Brain pericyte (primary cell): ENCODE measurements at places on chromosomes 16 and 17.

- no peak for DNase-seq
Observed at GRCh38 chr16:54177862-54178477, 108.6 kb downstream of the IRX3 start.

DNA sequence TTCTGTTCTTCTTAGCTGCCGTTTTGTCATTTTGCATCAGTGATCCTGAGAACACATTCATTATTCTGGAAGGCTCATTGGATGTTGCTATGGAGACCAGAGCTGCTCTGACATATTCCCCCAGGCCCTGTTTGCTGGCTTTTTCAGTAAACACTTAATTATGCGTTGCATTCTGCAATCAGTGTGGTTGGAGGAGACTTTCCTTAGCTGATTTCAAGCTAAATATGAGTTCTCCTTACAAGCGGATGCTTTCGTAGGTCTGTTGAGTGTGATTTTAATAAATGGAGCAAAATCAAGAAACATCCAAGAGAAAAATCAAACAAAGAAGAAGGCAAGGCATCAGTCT is 38.2 kb upstream of the NUDT7 start:
- DNase-seq, result no peak

GRCh38 chr17:81922566-81923301 is 4.8 kb upstream of the SIRT7 start:
- DNase-seq, result no peak

DNA sequence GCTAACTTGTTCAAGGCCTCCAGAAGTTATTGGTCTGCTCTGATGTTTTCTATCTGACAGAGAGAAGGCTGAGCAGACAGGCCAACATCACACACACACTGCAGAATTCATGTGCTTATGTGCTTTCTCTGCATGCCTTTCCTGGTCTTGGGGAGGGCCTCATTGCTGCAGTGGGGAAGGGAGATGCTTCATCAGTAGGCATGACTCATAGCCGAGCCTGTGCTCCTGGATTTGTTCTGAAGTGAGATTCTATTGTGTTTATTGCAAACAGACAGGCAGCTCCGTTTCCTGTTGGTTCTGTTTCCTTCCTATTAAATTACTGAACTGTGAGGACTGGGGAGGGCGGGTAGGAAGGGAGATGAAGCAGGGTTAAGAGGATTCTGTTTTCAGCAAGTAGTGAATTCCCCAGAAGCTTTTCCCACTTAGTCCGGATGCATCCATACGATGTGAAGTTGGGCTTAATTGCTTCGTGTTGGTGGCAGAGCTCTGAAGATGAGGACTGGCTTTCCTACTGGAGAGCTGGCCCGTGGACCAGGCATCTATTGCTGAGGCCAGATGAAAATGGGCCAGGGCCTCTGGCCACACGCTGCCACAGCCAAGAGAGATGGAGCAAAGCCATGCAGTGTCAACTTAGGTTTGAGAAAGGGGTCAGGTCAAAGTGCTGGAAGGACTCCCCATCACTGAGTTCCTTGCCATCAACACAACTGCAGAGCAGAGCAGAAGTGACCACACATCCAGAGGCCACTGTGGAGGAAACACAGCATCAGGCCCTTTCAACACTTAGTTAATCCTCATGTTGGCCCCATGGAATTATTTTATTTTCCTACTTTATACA is 179.3 kb downstream of the UTP18 start:
- no peak for DNase-seq

DNA sequence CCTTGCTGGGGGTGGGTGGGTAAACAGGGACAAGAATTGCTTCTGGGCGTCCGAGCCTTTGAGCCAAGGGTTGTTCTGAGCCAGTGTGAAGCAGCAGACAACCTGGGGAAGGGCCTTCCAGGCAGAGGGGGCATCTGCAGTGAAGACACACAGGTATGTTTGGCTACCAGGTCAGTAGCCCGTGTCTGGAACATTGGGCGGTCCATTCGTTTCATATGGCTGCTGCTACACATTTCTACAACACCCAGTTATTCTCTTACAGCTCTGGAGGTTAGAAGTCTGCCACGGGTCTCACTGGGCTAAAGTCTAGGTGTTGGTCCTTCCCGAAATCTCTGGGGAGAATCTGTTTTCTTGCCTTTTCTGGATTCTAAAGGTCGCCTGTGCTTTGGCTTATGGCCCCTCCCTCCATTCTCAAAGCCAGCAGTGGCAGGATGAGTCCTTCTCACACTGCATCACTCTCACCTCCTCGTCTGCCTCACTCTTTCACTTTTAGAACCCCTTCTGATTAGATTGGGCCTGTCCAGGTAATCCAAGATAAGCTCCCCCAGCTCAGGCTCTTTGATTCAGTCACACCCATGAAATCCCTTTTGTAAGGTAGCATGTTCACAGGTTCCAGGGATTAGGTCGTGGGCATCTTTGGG is 136.1 kb downstream of the CLEC16A start:
- DNase-seq, result no peak

GRCh38 chr16:58970775-58971174 is 236.7 kb upstream of the GOT2 start:
- DNase-seq, result no peak

DNA sequence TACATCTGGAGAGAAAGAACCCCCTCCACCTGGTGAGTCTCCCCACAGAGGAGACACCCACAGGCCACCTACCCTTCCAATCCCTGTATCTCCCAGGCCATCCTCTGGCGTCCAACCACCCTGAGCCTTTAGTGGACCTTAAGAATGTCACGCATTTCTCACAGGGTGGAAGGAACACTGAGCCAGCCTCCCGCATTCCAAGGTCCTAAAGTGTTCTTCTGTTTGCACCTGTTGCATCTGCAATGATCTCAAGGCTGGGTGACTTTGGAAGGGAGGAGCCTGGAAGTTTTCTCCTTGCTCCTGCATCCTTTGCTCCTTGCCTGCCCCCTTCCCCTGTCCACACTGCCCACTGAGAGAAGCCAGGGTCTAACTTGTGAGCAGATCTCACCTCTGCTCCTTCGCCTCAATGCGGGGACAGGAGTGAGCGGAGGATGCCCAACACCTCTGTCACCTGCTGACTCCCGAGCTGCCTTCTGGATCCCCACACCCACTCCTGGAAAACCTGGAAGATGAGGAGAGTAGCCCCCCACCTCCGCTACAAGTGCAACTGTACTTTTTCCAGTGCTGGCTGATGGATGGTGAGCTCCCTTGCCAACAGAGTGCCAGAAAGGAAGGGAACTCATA is 3.7 kb downstream of the CHST5 start:
- no peak for DNase-seq

- no peak for DNase-seq
Observed at GRCh38 chr16:88367560-88367959, 15.2 kb upstream of the ZNF469 start.

DNA sequence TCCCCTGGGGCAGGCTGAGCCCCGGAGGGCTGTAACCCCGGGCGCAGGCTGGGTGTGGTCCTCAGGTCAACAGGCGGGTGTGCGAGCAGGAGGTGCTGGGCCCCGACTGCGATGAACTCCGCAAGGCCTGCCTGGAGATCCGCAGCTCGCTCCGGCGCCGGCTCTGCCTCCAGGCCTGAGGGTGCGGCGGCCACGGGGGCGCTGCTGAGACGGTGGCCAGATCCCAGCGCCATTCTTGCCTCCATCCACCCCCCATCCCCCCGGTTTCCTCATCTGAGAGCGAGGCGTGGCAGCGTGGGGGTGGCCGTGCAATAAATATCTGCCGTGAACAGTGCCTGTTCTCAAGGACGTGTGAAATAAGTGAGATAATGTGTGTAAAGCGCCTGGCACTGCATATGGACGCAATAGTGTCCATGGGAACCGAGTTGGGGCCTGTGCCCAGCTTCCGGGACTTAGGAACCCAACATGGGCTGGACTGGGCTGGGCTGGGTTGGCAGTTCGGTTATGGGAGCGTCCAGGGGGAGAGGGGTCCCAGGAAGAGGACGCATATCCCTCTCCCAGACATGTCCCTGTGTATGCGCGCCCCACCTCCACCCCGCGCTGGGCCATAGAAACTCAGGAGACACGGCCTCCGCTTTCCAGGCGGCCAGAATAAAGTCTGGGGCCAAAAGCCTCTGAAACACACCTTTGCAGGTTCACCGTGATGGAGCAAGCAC is 15.0 kb downstream of the ZNF213 start:
- no peak for DNase-seq

DNA sequence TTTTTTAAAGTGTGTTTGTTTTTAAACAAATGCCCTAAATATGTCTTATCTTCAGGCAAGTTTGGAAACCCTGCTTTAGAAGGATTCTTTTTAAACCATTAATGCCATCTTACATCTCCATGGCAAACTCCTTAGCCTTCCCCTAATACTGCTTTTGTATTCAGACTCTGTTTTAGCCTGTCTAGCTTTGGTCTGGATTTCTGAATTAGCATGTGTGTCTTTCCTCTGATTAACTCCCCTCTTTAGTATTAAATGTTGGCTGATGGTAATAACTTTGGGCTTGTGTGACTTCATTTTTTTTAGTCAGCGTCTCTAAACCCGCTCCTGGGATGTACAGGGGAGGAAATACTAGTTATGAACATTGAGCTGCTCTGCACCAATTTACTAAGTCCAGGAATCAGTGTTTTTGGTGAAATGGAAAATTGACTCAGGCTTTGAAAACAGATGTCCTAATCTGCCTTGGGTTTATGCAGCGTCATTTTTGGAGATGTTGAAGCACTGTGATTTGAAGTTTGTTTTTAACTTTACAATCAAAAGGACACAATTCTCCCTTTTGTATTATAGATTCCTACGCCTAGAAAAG is 22.2 kb downstream of the WIPF2 start:
- DNase-seq, result no peak
